ENCODE measurements at places on chromosomes 3 and 15.
A peak's percentile ranks its signal among the peaks of the same experiment; 100 is the strongest.

DNA sequence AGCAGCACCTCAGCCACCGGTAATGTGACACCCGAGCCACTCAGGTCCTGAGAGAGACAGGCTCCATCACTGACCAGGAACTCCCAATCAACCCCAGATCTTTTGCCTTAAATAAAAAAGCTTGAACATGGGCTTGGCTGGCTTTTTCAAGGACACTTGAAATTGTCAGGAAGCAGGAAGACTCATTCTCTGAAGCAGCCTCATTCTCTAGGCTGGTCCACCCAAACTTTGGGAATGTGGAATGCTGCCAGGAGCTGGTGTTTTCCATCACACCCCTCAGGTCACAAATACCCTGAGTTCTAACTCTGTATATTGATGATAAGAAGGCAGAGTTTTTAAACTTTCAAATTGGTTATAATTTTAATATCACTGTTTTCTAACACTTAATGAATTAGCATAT, 17.0 kb downstream of the CXCR6 start:
- DNase-seq: no peak

GRCh38 chr3:107969994-107970819, 120.6 kb downstream of the CD47 start:
- DNase-seq: no peak

GRCh38 chr3:134236505-134237170, 14.0 kb downstream of the RYK start:
- DNase-seq: no peak

GRCh38 chr3:52023860-52024764, 28.4 kb upstream of the RPL29 start:
- DNase-seq: no peak

DNA sequence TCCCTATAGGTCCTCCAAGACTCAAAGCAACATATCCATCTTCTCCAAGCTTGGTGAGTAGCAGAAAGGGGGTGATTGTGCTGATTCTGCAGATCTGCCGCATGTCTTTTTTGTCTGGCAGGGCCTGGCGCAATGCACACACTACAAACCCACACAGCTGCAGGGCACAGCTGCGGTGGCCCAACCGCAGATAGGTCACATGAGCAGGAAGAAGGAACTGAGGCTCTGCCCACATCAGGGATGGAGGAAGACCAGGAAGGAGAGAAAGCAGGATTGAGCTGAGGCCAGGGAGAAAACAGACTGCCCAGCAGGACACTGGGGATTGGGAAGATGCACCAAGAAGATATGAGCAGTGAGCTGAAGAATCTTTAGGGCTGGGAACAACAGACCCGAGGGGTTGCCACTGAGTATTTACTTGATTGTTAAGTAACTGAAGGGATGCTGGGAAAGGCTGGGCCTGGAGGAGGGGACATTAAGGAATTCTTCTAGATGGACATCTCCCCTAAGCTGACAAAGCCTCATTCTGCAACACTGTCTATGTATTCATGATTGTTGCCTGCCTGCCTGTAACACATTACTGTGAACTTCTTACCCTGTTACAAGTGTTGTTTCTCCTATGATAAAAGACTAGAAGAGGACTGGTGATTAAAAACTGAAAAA, 126.7 kb downstream of the MYLK start:
- no peak for DNase-seq

GRCh38 chr3:177424521-177424920, 227.2 kb upstream of the TBL1XR1 start:
- DNase-seq: no peak

- no peak for DNase-seq
Observed at GRCh38 chr3:105093371-105094252, 273.1 kb upstream of the ALCAM start.

GRCh38 chr3:141413801-141414689, 45.7 kb downstream of the ZBTB38 start:
- DNase-seq: no peak

GRCh38 chr3:175932586-175932985, 1073.5 kb downstream of the NAALADL2 start:
- DNase-seq: no peak

DNA sequence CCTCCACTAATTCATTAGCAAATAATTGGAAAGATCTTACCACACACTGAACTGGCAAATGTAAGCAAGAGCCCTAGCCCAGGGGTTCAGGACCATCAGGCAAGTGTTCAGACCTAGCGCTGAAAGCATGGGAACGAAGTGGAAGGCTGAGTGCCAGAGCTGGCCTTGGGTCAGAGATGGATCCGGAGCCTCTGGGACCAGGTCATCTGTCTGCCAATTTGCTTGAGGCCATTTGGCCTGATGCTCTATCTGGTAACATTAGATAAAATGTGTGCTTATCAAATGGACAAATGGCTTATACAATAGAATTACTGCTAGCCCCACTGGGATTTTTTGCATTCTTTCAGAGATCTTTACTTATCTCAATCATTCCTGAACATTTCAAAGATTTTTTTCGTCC, 1.4 kb upstream of the TMC3 start:
- no peak for DNase-seq

- no peak for DNase-seq
Observed at GRCh38 chr3:130857336-130858026, 36.4 kb upstream of the ATP2C1 start.

DNA sequence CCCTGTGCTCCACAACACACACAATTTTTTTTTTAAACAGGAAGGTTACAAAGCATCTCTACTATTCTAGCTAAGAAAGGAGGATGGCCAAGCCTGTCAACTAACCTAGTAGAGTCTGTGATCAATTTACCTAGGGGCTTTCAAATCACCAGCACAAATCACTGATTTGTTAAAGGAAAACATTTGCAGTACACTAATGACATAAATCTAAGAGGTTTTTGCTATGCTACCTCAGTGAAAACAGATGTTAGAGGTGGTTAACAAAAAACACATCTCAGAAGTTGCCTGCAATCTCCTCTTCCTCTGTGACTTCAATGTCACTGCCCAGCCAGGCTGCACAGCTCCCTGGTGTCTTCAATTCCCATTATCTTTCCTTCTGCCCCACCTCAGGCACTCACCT, 72.0 kb downstream of the RAD18 start:
- no peak for DNase-seq

DNA sequence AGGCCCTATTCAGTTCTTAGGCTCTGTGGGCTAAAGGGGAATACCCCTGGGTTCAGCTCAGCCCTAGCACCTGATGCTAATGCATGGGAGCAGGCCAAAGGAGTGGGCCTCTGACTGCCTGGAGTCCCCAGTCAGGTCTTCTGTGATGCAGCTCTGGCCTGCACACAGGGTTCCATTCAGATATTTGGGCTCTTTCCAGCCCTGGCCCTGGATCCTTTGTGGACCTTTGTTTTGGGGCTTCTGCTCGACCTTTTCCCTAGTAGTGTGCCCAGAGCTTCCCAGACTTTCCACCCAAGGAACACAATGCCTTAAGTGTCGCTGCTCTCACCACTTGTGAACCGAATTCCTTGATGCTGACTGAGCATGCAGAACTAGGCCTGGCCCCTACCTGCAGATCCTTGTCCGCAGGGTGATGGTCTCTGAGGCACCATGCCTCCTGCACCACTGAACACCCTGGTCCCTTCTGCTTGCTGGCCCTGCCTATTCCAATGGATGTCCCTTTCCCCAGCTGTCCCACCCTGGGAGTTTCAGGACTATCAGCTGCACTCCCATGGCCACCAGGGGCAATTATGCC, 5.1 kb downstream of the SEC13 start:
- no peak for DNase-seq

DNA sequence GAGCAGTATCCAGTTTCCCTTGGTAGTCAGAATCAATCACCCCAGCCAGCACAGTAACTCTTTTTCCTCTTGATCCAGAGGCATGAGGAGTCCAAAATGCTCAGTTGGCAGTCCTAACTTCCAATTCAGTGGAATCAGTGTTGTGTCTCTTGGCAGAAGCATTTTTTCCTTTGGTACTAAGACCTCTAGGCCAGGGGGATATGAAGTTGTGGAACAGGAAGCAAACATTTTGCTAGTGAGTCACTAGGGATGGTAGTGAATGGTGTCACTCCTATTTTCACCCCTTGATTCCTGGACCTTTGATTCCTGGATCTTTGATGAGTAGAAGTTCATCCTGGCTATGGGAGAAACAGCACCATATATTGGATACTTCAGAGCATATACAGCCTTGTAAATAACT, 70.5 kb upstream of the ALDH1A3 start:
- no peak for DNase-seq

GRCh38 chr3:16516695-16517481, 3.4 kb upstream of the RFTN1 start:
- peak; percentile 24 for DNase-seq

GRCh38 chr3:42184651-42185443, 81.1 kb downstream of the CCK start:
- no peak for DNase-seq

- DNase-seq: no peak
Observed at GRCh38 chr3:149547954-149548668, 73.6 kb downstream of the TM4SF4 start.

DNA sequence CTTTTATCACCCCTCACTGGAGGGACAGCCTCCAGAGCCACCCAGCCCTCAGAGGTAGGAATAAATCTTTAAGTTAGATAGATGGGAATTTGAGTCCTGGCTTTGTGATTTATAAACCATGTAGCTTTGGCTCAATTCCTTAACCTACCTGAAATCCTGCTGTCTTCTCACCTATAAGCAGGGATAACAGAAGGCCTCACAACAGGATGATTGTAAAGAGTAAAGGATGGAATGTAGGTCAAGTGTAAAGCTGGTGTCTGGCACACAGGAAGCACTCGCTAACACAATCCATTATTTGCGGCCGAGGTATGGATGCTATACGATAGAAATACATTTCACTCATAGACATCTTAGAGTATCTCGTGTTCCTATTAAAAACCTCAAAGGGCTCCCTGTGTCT, 162.9 kb upstream of the LRTM1 start:
- DNase-seq: no peak

DNA sequence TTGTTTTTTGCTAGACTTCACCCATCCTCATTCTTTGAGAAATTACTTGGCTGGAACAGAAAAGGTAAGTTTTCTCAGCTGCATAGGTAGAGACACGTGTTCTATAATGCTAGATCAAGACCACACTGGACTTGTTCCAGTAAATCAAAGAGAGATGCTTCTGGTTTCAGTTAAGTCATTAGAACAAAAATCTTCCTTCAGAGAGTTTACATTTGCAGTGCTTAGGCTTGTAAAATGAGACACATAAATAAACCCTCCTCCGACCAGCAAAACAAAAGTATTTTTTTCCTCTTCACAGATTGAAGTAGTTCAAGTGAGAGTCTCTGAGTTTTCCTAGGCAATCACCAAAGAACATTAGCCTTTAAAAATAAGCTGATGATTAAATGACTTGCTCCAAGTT, 87.3 kb upstream of the PROK2 start:
- DNase-seq: no peak

- DNase-seq: no peak
Observed at GRCh38 chr15:72168808-72169190, 28.8 kb downstream of the GRAMD2A start.

DNA sequence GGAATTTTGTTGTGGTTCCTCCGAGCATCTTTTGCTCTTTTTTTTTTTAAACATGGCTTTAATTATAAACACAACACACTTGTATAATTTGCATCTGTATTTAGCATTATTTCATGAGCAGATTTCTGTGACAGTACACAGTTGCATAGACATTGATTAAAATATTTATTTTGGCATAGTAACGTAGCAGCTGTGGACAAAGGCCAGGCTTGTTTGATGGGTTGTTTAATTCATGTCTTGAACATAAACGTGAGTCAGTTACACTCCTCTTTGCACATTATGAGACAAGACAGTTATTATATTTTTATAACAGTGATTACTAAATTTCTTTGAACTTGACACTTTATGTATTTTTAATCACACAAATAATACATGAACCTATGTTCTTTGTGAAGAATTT, 182.5 kb downstream of the CACNA2D3 start:
- DNase-seq: no peak

DNA sequence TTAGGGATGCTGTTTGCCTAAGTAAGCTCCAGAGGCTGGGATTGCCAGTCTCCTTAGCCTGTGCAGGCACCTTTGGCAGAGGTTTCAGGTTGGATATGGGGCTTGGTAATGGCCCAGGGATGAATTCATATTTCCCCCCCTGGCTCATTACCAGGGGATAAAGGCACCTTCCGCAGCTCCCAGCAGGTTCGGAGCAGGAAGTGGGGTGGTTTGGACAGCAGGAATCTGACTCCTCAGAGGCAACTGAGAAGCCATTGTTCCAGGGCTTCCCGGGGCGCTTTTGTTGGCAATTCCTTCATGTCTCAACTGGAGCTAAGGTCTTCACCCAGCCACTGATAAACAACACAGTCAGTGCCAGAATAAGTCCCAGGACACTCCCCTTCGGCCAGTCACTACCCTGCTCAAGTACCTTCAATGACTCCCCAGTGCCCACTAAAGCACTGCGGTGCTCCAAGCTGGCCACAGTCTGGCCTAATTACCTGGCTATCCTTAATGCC, 85.3 kb upstream of the SLC6A6 start:
- DNase-seq: no peak

- DNase-seq: no peak
Observed at GRCh38 chr15:80710635-80711554, 15.8 kb downstream of the ABHD17C start.

- no peak for DNase-seq
Observed at GRCh38 chr3:197241173-197241572, 57.2 kb downstream of the DLG1 start.

- no peak for DNase-seq
Observed at GRCh38 chr3:127217596-127218453, 24.9 kb downstream of the PRR23E start.

DNA sequence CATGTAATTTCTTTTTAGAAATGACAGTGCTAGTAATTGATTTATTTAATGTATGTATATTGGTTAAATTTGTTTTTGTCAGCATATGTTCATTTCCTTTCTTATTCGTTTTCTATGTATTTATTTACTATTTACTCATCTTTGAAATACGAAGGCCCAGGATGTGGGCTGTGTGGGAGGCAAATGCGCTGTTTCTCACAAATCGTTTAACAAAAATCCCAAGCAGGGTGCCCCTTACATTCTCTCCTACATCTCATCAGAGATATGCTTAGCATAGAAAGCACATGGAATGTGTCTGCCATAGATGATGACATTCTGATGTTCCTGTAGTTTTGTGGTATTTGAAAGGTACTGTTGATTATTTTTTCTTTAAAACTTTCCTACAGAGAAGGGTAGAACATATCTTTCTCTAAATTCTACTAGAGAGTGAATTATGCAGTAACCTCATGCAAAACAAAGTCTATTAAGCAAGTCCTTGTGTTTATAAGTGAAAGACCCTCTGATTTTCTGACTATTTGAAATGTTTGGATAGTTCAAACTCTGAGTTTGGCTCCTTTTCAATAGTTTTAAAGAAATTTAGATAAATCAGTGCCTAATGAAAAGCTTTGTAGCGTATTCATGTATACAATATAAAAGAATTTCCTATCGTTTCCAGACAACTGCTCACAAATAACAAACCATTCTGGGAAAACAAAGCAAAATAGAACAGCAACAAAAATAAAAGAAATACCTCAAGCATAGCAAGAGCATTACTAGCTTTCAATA, 111.1 kb upstream of the VGLL3 start:
- DNase-seq: no peak
